T follicular helper cell (primary cell): ENCODE measurements at places on chromosomes 11 and 22.

GRCh38 chr11:118148240-118148639 is 4.4 kb downstream of the SCN4B start:
- no peak for DNase-seq

- DNase-seq = no peak
Measured at GRCh38 chr11:8222820-8223512, 40.7 kb downstream of the LMO1 start.

DNA sequence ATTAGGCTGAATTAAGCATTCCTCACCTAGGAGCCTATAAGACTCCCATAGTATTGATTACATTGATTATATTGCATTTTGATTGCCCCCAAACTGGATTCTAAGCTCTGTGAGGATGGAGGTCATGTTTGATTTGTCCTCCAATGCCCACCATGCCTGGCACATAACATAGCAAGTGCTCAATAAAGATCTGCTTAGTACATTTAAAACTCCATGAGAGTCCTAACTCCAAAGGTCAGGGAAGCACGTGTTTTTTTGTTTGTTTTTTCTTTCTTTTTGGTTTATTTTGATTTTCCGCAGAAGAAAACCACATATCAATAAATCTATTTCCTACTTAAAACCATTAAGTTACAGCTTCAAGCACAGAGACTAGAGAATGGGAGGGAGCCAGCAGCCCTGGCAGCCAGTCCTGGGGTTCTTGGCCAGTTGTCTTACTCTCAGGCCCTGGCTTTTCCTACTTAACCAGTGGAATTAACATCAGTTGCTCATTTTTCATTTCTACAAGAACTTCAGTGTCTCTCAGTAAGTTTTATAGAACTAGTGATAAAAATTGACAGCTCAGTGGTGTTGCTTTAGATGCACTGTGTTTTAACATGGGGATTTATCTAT is 429.9 kb upstream of the CCDC90B start:
- no peak for DNase-seq

DNA sequence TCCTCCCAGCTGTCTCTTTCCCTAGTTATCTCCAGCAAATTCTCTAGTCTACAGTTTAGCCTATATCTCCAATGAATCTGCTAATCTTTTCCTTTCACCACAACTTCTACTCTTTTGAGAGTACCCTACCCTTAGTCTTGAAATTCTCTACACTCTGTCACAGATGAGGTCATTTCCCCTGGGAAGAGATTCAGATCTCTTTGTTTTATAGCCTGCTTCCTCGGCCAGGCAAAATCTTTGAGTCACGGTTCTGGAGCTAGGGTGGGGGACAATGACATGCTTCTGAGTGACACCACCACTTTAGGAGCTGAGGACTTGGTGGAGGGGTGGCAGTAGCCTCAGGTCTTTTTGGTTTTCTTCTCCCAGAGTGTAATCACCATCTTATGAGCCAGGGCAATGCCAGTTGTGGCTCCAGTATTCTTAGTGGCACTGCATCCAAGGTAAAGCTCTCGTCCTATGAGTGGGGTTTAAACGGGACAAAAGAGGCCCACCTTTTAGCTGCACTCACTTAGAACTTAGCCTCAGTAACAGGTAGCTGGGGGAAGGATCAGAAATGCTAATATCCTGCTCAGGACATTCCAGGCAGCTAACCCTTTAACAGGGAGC is 98.5 kb upstream of the RRM1 start:
- DNase-seq = no peak

DNA sequence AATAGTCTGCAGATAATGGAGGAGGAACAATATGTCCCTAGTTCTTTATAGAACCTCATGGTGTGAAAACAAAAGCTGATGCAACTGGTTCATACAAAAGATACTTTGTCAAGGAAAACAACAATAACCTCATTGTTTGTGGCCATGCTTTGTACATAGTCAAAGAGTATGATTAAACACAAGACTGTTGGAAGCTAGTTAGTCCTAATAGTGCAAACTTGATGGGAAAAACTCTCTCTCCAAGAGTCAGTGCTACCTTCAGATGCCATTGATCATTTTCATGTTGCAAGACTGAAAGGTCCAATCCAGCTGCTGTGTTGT is 20.1 kb upstream of the PLAAT2 start:
- no peak for DNase-seq

GRCh38 chr22:40051322-40051721 is 56.6 kb downstream of the FAM83F start:
- DNase-seq = no peak

GRCh38 chr11:12084256-12084655 is 26.1 kb upstream of the MICAL2 start:
- DNase-seq = no peak

GRCh38 chr11:113148076-113148475 is 166.3 kb upstream of the TTC12 start:
- no peak for DNase-seq
